ENCODE measurements at places on chromosomes 2 and 18.

DNA sequence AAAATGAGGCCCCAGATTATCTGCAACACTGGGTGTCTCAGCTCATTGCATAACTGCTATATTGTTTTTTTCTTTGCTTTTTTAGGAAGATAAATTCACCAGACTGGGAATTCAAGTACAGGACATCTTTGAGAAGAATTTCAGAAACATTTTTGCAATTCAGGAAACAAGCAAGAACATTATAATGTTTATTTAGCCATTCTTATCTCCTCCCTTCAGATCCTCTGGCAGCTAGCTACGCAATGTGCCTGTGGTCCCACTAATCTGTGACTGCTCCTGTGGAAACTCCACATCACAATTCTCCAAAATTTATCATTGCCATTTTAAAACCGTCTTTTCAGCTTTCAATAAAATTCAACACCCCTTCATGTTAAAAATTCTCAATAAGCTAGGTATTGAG lies 126.8 kb downstream of the SP100 start:
- no peak for DNase-seq

DNA sequence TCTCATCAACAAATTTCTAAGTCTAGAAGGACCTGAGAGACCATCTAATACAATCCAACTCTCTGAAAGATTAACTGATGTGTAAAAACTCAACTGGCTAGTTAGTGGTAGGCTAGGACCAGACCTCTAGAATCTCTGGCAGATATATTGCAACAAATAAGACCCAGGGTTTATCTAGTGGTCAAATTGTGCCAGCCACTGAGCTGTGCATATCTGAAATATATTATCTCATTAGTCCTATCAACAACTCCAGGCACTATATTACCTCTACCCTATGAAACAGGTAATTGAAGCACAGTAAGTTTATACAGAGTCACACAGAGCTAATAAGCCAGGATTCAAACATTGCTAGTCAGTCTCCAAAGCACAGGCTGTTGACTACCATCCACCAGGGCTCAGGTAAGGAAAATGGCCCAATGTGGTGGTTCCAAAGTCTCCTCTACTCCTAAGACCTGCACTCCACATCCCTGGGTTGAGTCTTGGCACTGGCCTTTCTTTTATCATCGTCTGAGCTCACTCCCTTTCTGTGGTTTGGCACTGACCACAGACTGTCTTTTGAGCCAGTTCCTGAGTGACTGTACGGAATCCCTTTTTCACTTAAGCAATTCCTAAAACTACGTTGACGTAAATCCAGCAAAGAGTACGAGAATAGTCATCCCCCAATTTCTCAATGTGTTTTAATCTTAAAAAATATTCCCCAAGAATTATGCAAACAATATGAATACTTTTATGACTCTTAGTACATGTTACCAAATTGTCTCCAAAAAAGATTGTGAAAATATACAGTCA lies 11.9 kb upstream of the PID1 start:
- no peak for DNase-seq

DNA sequence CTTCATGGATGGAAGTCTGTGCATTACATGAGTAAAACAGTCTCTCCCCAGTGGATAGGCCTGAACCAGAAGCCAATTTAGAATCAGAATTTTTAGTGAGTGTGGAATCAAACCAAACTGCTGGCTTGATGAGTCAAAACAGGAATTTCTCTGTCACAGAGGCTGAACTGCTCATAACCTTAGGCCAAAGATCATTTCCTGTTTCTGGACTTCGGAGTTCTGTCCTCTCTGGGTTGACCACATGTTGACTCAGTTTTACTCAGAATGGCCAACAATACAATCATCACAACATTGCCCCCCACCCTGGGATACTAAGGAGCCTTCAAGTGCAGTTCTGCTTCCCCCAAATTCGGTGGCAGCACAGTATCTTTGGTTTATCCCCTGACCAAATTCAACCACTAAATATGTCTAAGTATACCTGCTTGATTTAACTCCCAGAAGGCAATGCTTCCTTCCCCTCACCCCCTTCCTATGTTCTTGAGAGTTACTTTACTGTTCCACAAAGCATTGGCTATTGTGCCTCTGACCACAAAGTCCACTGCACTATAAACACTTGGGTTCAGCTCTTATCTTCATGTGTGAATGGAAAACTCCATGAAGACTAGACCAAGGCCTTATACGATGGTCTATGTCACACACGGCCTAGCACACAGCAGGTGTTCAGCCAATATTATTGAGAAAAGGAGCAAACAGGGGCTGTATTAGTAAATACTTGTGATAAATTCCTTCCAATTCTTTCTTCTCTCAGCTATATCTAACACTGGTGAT lies 67.8 kb downstream of the NXPH2 start:
- DNase-seq = no peak

DNA sequence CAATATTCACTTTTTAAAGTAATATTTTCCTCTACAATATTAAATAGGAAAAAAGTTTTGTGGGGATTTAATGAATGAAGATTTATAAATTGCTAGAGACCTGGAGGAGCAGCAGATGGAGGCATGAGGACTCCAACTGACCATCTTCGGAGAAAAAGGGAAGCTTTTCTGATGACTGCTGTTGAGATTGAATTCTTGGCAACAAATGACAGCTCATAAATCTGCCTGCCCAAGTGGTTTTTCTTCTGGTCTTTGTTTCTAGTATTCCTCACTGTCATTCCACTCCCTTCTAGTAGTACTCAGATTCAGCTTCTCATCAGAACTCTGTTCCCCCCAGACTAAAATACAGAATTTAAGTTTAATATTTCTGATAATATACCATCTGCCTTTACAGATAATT lies 157.0 kb downstream of the EML6 start:
- DNase-seq = peak; percentile 29

DNA sequence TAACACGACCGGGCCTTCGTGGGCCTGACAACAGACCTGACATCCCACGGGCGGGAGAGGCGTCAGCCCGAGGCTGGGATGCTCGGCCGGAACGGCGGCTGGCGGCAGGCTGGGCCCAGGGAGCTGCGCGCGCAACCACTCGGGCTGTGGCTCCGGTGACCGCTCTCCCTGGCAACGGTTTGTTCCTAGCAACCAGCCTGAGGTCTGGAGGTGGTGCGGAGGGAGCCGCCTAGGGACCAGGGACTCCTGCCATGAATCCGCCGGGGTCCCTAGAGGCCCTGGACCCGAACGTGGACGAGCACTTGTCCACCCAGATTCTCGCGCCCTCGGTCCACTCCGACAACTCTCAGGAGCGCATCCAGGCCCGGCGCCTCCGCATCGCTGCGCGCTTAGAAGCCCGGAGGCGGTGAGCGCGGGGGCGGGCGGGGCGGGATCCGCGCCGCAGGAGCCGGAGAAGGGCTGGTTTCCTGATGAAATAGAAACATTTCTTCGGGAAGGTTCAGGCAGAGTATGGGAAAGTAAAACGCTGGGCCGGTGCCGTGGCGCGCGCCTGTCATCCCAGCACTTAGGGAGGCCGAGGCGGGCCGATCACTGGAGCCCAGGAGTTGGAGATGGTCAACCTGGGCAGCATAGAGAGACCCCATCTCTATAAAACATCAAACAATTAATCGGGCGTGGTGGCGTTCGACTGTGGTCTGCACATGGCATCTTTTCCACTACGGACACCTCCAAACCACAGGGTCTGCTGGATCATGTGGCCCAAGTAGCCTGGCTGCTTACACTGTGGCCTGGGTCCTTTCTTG lies at the start of gene DRC1:
Gene DRC1 (plus strand): TSS at position 182 of the 803 bp plus-strand sequence. CDS start 70 bp downstream, at position 252.
- DNase-seq = peak; percentile 87

DNA sequence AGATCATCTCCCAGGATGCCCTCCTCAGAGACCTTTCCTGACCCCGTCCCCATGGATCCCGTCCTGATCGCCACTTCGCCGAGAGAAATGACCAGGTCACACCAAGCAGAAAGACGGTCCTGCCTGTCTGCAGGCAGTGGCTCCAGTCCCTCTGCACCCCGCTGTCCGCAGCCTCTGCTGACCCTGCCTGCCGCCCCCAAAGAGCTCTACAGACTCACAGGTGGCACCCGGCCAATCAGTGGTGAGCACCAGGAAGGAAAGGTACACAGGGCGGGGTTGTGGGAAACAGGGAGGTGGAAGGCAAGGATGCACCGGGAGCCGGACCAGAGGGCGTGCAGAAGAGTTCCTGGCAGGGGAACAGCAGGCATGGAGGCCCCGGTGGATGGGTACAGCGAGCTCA lies 94.8 kb downstream of the NDUFA10 start:
- DNase-seq = no peak

GRCh38 chr2:103284750-103285149 lies 522.9 kb downstream of the TMEM182 start:
- DNase-seq = no peak

- no peak for DNase-seq
Observed at GRCh38 chr2:193371200-193371599, 1176.5 kb upstream of the TMEFF2 start.

- no peak for DNase-seq
Observed at GRCh38 chr2:47014564-47015051, 99.0 kb upstream of the MCFD2 start.

DNA sequence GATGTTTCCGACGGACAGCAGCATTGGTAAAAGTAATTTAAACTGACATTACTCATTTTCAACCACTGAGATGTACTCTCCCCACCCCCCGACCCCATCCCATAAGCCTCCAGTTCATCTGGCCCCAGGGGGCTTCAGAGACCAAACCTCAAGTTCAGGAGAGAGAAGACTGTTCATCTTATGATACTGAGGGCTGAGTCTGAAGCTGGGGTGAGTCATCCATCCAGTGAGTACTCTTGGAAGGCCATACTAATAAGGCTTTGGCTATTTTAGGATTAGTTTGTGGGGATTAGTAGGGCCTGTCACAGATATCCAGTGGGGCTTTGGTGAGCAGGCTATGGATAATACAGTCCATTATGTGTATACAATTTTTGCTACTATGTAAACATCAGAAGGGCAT lies 125.3 kb upstream of the APCDD1 start:
- DNase-seq = no peak

DNA sequence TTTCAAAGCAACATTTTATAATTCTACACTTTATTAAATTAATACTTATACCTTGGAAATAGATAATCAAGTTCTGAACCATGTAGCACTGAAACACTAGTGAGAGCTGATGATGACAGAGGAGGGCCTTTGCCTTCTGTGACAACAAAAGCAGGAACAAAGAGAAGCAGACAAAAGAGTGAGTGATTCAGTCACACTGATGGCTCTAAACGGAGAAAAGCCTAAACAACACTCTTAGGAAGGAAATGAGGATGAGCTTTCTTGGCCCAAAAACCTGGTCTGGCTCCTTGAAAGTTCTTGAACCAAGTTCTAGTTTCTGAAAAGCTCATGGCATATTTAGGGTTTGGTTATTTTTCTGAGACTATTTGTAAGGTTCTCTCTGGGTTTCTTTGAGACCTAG lies 271.9 kb downstream of the DPP10 start:
- DNase-seq = no peak

DNA sequence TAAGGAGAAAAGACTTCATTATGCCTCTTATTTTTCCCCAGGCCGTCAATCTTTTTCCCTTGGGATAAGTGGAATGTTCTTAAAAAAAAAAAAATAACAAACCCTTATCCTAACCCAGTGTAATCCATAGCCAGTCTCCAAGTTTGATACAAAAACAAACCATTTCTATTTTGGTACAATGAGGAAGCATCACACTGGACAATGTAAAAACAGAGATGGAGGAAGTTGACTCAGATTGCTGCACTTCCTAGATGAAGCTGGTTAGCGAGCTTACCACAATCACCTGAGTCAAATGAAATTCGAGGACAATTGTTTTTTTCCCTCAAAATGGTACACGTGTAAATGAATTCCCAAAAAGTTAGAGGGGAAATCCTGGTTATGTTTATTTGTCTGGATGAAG lies 259.7 kb downstream of the TCF4 start:
- no peak for DNase-seq

DNA sequence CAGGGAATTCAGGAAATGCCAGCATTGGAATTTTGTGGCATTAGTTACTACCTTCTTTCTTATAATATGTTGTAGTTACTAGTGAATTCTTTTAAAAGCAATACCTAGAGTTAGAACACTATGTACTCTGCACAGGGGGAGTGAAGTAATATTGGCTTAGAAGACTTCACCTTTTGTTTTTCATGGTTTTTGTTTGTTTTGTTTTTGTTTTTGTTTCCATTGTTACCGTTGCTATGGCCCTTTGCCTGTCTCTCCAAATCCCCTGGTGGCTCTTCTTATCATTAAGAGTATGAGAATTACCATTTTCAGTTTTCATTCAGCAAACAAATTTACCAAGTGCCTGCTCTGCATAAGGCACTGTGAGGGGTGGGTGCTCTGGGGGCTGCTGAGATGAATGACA lies 160.1 kb downstream of the HAUS1 start:
- DNase-seq = peak; percentile 58

DNA sequence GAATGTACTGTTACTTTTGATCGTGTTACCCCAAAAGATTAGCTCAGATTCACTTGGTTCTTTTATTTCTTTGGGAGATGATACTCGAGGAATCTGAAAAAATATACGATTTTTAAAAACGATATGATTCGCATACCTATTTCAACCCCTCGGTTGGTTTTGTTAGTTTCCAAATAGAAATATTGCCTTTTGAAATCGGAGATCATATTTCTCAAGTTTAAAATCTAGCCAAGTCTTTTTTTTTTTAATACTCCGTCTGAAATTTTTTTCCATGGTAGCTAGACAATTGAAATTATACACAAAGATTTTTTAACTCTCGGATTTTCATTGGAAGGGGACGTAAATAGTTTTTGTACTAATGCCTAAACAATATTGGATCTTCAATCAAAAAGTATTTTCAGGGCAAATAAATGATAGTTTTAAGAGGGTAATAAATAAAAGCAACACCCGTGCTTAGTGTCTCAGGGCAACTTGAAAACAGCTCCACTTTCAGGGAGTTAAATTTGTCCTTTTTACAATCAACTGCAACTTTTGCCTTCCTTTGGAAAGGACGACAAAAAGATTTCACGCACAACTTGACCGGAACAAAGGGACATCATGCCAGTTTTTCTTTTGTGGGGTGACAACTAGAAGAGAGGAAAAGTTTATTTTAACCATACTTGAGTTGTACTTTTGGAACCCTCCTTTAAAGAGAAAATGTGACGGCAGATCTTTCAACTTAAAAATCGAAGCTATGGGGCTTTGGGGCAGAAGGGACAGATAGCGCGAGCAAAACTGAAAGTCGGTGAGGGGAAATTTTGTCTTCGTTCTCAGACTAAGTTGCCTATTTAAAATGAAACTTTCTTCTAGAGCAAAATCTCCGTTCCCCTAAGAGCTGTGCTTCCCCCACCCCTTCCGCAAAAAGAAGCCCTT lies 5.8 kb upstream of the ONECUT2 start:
- DNase-seq = peak; percentile 22

All from tongue (tissue), 3 donors.